NCI-H2029 treated with DMSO at 0.1 percent for 48 hours (cell line): ENCODE measurements at places on chromosomes 6 and 20.
A peak's percentile ranks its signal among the peaks of the same experiment; 100 is the strongest.

- peak; percentile 8 for DNase-seq
Observed at GRCh38 chr6:87391334-87391733, 16.4 kb upstream of the CFAP206 start.

GRCh38 chr20:34403063-34403827, 40.2 kb downstream of the ITCH start:
- DNase-seq, result no peak

DNA sequence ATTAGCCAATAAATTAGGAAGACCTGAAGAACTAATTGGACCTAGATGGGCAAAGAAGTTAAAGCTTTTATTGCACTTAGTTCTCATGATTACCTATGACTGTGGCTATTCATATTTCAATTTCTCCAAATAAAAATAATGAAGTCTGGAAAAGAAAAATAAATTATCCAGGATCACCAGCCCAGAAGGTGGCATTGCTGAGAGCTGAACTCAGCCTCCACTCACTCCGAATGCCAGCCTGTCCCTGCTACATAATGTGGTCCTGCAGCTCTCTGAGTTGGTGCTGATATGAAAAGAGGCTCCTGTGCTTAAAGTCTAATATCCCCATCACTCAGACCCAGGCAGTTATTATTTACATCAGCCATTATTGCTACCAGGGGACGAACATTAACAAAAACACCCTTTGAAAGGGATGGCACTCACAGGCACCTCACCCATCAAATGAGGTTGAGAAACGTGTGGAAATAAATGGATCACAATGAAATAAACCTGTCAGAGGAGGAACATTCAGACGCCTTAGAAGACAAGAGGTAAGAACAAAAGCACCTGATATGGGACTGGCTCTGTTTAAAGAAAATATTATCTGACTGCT, 649.7 kb upstream of the CHD6 start:
- DNase-seq, result no peak

DNA sequence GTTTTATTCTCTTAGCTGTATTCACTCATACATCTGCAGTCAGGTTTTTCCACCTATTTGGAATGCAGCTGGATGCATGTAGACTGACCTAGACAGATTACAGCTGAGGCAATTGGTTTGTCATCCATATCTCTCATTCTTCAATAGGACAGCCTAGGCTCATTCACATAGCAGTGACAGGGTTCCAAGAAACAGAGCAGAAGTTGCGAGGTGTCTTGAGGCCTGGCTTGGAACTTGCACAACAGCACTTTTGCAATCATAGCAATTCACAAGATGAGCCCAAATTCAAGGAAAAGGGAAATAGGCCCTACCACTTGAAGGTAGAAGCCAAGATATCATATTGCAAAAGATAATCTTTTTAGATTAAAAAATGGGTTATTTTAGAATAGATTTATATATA, 508.9 kb upstream of the JAG1 start:
- no peak for DNase-seq

GRCh38 chr6:70124882-70125545, 177.9 kb downstream of the COL9A1 start:
- no peak for DNase-seq

DNA sequence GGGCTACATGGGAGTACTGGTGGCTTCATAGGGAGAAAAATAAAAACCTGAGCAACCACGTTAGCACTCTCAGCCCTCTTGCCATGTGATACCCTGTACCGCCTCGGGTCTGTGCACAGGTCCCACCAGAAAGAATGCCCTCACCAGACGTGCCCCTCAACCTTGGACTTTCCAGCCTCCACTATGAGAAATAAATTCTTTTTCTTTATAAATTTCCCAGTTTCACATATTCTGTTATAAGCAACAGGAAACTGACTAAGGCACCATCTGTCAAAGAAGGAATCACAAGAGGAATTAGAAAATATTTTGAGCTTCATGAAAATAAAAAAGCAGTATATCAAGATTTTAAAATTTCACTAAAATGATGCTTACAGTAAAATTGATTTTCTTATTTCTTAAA, 168.4 kb upstream of the BMP5 start:
- no peak for DNase-seq

GRCh38 chr6:91317247-91317835, 730.5 kb upstream of the MAP3K7 start:
- DNase-seq, result no peak

- DNase-seq, result no peak
Observed at GRCh38 chr6:139738801-139739455, 364.5 kb upstream of the CITED2 start.

DNA sequence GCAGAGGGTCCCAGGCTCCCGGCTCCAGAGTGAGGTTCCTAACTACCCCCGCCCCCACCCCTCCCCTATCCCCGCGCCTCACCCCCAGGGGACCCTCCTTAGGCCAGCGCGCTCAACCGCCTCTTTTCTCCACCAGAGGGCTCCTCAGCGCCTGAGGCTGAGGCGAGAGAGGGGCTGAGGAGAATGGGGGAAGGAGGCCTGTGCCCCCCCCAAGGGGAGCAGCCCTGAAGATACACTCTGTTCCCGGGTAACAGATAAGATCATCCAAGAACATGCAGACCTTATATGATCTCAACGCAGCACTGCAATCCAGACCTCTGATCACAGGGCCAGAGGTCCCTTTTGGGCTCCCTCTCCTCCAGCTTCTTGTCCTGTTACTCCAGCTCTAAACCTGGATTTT, 43.3 kb upstream of the MRPS10 start:
- DNase-seq, result no peak

- DNase-seq, result peak; percentile 19
Observed at GRCh38 chr6:157859775-157860504, 36.9 kb downstream of the SNX9 start.

DNA sequence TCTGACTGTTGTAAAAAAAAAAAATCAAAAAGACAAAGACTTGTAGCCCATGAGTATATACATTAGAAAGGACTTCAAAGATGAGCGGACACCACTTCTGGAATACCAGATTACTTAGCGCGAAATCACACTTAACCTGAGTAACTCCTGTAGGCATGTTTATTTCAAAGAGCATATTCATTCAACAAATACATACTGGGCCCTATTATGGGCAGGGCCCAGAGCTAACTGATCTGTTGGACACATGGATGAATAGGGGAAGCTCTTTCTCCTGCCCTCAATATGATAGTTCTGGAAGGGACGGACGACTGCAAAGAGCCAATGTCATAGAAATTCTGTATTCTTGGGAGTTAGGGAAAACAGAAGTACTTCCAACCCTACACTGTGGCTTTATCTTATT, 12.3 kb downstream of the MAN1A1 start:
- no peak for DNase-seq

GRCh38 chr6:57017841-57018240, 28.7 kb upstream of the KIAA1586 start:
- DNase-seq, result no peak

DNA sequence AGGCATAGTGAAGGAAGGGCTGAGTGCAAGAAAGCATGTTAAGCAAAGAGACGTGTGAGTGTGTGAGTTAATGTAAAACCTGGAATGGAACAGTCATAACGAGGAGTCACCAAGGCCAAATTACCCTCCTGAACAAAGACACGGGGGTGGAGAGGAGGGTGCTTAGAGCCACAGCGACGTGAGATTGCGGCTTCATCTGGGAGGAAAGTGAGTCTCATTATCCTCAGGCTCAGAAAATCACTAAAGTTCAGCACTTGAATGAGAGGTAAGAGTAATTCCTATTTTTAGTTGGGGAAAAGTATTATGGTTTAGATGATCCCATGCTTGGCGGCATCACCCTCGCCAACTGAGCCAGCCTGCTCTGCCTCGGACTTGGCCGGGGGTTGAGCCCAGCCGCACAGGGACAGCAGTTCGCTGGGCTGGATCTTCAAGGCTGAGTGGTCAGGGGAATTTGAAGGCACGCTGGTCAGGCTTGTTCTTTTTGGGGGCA, 136.6 kb downstream of the DTNBP1 start:
- no peak for DNase-seq

GRCh38 chr6:90136176-90136575, 160.5 kb downstream of the BACH2 start:
- no peak for DNase-seq

GRCh38 chr6:148649454-148649963, 97.3 kb upstream of the UST start:
- no peak for DNase-seq

- DNase-seq, result no peak
Observed at GRCh38 chr6:165019681-165020080, 289.7 kb downstream of the C6orf118 start.

DNA sequence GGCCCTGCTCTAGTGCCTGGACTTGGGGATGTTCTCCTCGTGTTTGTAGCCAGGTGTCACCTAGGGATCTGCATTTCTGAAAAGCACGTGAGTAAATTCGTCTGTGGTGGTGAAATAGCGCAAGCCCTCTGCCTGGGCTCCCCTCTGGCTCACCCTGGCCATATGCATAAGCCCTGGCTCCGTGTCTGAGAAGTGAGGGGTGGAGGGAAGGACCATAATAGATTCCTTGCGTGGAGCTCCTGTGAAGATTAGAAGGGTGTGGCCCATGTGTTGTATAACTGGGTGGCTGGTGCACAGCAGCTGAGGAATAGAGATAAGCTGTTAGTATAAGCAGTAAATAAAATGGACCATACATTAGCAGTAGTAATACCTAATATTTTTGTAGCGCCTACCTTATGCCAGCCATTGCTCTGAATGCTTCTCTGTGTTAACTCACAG, 4.8 kb downstream of the BCAS1 start:
- no peak for DNase-seq

GRCh38 chr6:40427196-40427595, 160.0 kb downstream of the LRFN2 start:
- DNase-seq, result no peak

GRCh38 chr6:15430186-15430585, 184.3 kb downstream of the JARID2 start:
- no peak for DNase-seq

GRCh38 chr20:61935926-61936700, 129.6 kb downstream of the TAF4 start:
- DNase-seq, result no peak

DNA sequence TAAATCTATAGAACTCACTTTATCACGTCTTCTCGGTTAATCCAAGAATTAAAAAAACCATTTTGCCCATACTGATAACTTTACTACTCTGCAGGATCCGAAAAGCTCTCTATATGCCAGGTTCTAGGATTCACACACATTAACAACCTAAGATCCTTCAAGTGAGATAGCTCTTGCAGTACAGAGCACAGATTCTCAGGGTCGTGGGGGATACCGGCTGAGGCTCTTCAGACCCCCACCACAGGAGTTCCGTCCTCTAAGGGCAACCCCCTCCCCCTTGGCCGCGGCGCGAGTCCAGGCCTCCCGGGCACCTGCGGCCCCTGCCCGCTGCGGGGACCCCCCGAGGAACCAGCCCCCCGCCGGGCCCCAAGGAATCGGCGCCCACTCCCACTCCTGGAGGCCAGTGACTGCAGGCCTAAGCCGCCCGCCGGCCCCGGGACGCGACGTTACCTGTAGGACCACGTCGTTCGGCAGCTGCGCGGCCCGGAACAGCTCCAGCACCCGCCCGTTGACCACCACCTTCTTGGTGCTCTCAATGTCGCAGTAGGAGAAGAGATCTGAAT, 892 bp downstream of the REPS1 start:
- no peak for DNase-seq

DNA sequence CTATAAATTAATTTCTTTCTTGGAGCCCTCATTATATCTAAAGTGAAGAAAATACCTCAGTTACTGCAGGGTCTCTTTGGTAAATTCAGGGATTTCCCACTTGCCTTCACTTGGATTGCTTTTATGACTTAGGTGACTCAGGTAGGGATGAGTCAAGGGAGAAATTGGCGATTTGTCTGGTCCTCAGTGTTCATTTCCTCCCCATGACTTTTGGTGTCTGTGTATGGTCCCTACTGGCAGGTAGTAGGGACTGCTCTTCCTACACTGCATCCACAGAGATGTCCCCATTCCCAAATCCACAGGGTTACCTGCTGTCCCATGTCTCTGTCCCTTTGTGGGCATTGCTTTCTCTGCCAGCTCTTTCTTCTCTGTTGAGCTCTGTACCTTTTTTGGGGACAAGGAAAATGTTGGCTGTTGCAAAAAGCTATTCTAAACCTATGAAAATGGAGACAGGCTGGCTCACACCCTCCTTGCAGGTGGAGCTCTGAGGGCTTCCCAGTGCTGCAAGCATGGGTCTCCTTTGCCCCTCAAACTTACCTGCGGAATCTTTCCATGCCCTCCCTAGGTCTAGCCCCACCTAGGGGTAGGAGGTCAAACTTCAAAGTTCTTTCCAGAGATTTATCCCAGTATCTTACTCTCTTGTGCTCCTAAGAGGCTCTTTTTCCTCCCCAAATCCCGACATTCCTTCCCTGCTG, 211.9 kb downstream of the ZNF217 start:
- DNase-seq, result no peak

DNA sequence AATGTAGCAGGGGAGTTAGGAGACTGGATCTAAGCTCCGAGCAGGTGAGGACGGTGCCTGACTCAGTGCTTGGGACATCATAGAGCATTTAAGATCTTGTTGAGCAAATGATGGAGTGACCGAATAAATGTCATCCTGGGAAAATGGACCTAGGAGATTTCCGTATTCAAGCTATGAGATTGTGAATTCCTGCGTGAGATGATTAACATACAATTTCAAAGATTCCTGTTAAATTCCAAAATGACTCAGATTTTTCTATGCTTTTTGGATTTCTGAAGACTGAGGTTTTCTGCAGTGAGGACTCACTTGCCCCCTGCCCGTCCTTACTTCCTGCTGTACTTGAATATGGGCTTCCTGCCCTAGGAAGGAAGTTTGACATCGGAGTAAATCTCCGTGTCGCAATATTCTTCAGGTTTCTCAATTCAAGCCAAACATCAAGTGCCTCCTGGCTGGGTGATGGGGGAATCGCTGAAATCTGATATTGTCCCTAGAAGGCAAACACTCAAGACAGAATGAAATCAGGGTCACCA, 5.2 kb downstream of the SYTL3 start:
- DNase-seq, result no peak

GRCh38 chr6:10413850-10414738, 780 bp downstream of the TFAP2A start:
- DNase-seq, result peak; percentile 33

DNA sequence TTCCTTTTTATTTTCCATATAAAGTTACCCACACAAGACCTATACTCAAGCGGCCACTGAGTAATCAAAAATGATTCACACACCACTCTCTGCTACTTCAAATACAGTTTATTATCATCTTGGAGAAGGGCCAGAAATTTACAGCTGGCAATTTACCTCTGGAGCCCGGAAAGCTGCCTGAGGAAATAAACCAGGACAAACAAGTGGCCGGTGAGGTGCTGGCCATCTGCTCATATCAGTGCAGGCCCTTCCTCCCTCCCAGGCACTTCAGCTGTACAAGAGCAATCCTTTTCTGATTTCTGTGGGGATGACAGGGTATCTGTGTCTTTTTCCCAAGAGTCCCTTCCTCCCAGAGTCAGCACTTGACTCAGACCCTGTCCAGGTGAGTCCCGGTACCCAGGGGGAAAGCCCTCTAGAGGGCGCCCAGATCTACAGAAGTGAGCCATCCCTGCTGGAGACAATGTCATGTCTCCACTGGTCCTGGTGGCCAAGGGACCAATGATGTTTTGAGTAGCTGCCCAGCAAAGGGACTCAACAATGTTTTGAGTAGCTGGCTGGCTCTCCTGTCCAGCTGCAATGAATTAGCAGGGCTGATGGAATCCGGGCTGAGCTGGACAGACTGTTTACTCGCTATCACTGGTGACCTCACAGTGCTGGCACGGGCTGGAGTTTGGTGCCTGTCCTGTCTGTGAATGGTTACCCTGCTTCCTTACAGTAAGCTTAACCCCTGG, 23.6 kb downstream of the LRP11 start:
- peak; percentile 88 for DNase-seq

GRCh38 chr6:125480146-125480545, 178.4 kb upstream of the HDDC2 start:
- DNase-seq, result no peak
